ENCODE measurements at places on chromosomes 6 and 20. TPM values are rescaled to one million over a fixed set of nuclear protein-coding genes. Genes with fewer than 3 reads are reported as not detected.

DNA sequence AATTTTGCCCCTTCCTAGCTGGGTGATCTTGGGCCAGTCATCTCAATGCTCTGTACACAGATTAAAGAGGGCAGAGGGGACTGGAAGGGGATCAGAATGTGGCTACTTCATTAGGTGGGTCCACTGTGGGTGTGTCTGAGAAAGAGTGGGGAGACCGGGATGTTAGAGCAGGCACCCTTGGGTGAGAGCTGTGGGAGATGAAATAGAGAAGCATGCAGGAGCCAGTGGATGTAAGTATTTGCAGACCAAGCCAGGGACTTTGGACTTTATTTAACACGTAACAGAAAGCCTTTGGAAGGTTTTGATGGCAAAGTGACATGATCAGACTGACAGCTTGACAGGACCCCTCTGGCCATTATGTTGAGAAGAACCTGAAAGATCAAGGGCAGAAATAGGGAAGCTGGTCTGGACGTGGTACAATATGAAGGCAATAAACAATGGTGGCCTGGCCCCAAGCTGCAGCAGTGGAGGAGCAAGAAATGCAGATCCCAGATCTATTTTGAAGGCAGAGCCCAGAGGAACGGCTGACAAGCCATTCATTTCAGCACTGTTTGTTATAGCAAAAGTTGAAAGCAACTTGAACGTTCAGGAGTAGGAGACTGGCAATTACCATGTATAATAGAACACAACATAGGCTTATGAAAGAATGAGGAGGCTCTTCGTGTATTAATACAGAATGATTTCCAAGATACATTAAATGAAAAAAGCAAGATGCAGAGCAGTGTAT lies 82.5 kb upstream of the ZNFX1 start:
- no peak for DNase-seq

DNA sequence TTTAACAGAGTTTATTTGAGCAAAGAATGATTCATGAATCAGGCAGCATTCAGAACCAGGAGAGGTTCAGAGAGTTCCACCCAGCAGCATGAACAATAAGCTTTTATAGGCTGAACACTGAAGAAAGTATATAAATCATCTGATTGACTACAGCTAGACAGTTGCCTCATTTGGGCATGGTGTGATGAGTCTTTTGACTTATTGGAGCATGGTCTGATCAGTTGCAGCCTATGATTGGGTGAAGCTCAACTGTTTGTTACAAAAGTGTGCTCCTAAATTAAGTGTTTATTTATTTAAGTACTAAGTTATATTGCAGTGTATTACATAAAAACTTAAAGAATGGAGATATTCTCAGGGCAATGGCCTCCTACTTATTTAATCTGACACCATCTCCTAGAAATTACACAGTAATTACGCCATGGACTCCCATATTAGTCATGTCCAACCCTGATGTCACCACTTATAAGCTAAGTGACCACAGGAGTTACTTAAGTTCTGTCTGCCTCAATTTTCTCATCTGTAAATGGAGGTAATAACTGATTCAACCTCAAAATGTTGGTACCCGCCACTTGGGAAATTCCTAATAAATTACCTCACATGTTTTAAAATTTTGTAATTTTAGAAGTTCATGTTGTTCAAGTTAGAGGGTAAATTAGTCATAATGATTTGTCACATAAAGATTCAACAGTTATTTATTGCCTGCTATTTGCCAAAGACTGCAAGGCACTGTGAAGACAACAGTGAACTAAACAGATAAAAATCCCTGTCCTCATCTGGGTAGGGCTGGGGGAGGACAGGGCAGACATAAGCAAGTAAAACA lies 15.2 kb upstream of the ROS1 start:
- DNase-seq: no peak

Gene TREML2
- not detected for total RNA-seq

Gene TSBP1
- not detected for total RNA-seq
